ENCODE measurements at places on chromosomes 1 and 21.

DNA sequence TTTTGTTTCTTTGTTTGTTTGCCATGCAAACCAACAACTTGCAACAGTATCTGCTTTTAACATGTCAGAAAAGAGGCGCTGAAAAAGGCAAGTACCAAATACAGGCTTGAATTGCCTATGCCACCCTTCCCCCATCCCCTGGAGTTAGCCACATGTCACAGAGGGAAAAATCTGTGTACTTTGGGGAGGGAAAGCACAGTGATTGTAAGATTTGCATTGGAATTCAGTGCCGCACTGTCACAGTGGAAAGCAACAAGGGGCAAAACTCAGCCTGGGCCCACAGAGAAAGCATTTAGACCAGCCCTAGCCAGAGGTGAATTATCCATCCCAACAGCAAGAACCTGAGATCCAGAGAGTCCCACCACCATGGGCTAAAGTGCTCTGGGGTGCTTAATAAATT, 52.4 kb upstream of the ACADM start:
- DNase-seq = no peak

- no peak for DNase-seq
These were observed 79.2 kb downstream of the CD34 start for GRCh38 chr1:207831517-207832327.

- DNase-seq = no peak
These were observed 3.4 kb downstream of the GBP5 start for GRCh38 chr1:89269277-89269676.

DNA sequence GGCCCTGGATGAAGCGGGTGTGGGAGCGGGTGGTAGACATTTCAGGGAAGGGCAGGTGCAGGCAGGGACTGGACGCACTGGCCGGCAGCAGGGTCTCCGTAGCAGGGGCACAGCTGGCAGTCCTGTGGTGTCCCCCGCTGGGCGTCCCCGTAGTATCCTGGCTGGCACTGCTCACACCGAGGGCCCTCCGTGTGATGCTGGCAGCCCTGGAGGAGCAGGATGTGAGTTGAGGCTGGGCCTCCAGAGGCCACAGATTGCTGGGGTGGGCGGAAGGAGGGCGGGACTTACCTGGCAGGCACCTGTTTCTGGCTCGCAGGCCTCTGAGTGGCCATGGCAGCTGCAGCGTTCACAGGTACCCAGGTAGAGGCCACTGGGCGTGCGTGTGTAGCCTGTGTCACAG, 62.3 kb downstream of the LDLRAD2 start:
- no peak for DNase-seq

- no peak for DNase-seq
These were observed 145.9 kb downstream of the PGBD5 start for GRCh38 chr1:230280054-230280795.

DNA sequence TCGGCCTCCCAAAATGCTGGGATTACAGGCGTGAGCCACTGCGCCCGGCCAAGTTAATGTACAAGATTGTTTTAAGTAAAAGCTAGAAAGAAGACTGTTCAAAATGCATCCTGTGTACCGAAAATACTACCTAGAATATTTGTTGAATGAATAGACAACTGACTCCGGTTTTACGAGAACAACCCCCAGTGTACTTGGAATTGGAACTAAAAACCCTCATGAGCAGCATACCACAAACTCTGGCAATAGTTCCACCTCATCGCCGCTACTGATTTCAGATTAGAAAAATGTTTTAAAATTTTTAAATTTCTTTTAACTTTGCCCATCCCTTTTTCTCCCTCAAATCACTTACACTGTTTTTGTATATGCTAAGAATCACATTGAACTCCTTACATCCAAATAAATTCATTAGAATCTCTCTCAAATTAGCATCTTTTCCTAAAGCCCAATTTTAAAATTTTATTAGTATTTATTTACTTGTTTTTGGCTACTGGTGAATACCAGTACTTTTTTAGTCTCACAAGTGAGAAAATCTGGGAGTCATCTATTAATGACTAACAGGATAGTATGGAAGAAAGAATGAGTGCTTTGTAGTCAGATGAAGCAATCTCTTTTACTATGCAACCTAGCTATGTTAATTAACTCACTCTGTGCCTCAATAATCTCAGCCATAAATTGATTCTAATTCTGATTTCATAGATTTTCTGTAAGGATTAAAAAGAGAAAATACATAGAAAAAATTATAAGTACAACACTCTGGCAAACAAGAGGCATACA, 95.1 kb downstream of the GPATCH2 start:
- no peak for DNase-seq

GRCh38 chr1:100573960-100574359, 36.0 kb downstream of the GPR88 start:
- no peak for DNase-seq

- no peak for DNase-seq
These were observed 20.1 kb downstream of the KDM1A start for GRCh38 chr1:23039308-23039826.

- DNase-seq = no peak
These were observed 43.5 kb downstream of the FBXO2 start for GRCh38 chr1:11610629-11611180.

GRCh38 chr1:203906932-203907331, 45.5 kb downstream of the SNRPE start:
- no peak for DNase-seq

DNA sequence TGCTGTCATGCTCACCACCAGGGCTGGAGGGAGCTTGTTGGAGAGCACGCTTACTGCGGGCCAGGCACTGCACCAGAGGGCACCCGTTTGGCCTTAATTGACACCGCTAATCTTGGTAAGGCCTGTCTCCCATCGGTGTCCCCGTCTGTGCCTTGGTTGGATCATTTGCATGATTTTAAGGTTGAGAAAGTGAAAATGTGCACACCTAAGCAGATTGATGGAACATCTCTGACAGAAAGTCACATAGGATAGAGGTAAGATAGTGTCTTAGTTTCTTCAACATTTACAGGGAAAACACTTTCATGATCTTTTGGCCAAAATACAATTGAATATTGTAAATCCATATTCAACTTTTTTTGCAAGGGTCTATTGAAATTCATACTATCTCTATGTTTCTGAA, 255.5 kb downstream of the KCNJ6 start:
- no peak for DNase-seq

DNA sequence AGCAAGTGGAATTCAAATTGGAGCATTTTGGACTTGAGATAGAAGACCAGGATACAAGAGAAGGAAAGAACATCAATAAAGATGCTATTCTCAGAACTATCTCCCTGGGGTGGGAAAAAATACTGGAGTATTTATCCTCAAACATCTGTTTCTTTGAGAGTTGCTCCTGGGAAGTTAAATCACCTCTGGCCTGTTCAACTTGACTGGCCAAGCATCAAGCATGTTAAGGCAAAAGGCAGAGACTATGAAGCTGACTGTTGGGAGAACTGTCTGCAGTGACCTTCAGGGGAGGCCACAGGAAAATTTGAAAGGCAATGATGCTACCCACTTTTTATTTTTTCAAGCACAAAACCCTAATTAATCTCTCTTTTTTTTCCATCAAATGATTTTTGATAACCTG, 239.0 kb downstream of the NTNG1 start:
- no peak for DNase-seq

- no peak for DNase-seq
These were observed 218.1 kb downstream of the FMN2 start for GRCh38 chr1:240309769-240310168.

GRCh38 chr1:180299479-180300221, 69.6 kb downstream of the LHX4 start:
- no peak for DNase-seq

DNA sequence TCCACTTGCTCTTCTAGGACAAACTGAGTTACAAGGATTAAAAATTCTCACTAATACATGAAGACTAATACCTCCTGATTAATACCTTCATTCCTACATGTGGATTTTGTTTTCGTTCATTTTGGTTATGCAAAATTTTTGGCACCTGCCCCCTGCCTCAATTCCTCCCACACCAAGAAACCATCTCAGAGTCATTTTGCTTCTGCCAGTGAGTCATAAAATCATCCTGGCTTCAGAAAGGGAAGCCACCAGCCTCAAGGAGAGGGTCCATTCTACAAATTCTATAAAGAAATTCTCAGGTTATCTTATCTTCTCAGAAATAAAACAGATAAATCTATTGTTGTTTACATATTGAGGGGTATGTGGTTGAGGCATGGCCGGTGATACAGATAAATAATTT, 103.2 kb upstream of the COA6 start:
- no peak for DNase-seq

GRCh38 chr1:190322274-190322673, 155.4 kb downstream of the BRINP3 start:
- no peak for DNase-seq

- DNase-seq = no peak
These were observed 6.7 kb downstream of the ASH1L start for GRCh38 chr1:155555915-155556314.

DNA sequence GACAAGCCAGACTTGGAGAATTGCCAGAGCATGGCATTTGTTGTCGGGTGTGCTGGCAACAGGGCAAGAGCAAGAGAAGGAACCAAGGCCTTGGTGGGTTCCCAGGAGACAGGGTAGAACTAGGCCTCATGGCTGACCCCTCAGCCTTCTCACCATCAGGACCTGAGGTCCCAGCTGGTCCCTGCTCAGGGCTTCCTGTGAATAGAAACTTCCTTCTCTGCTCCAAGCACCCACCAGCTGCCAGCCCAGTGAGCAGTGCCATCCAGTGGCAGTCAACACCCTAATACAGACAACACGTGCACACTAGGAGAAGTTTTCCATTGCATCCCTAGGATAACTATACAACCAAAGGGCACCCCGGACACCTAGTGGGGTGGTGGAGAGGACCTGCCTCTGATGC, 22.8 kb downstream of the S100A6 start:
- no peak for DNase-seq

GRCh38 chr1:18511149-18511873, 30.6 kb downstream of the KLHDC7A start:
- no peak for DNase-seq

GRCh38 chr1:233040494-233040893, 90.1 kb downstream of the NTPCR start:
- DNase-seq = no peak

GRCh38 chr1:9630331-9631111, 21.0 kb upstream of the PIK3CD start:
- DNase-seq = no peak

DNA sequence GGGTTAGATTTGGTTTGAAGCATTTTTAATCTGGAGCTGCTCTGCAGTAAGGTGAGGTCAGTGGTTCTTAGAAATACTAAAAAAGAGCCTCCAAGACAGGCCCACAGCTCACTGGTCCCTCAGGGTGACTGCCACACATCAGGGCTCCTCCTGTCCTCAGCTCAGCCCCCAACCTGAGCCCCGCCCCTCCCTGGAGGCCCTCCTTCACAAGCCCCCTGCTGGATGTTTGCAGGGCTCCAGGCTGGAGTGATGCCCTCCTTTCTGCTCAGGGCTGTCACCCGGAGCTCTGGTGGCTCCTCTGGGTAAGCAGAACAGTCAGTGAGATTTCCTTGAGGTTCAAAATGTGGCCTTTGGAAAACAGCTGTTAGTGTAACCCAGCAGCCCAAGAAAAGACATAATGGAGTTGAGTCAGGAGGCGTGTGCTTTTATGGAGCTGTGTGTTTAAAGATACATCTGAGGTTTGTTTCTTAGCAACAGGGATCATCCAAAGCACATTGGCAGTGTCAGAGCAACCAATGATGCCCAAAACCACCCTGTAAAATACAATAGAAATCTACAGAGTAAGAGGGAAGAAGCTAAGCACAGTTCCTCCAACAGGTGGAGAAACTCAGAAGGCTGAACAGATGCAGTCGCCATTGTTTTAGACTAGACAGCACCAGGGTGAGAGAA, 21.4 kb downstream of the STUM start:
- peak; percentile 96 for DNase-seq

DNA sequence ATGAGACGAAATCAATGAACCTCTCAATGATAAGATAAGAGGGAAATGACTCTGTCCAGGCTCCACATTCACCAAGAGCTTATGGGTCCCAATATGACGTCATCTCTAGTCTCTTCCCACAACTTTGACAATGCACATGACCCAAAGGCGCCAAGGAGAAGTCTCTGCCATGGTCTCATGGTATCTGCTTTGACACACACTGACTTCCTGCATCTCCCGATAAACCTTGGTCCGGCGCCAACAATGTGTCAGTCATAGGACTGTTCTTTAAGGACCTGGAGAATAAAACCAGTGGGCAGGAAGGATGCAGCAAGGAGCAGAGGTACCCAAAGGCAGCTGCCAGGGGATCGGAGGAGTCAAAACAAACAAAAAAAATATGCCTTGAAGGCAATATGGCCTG, 46.9 kb upstream of the TMEM51 start:
- DNase-seq = no peak

DNA sequence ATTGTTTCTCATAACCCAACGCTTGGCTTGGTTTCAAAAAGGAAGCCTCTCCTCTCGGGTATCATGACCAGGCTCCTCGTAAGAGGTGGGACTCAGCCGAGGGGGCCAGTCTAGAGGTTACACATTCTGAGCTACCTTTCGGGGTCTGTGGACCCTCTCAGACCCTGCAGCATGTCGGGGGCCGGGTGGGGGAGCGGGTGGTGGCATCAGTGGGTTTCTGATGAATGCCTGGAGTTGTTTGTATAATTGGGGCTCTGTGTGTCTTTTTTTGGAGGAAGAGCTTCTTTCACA, 229.3 kb downstream of the CAMTA1 start:
- no peak for DNase-seq

GRCh38 chr21:45611296-45611695, 32.2 kb upstream of the PCBP3 start:
- DNase-seq = peak; percentile 20

DNA sequence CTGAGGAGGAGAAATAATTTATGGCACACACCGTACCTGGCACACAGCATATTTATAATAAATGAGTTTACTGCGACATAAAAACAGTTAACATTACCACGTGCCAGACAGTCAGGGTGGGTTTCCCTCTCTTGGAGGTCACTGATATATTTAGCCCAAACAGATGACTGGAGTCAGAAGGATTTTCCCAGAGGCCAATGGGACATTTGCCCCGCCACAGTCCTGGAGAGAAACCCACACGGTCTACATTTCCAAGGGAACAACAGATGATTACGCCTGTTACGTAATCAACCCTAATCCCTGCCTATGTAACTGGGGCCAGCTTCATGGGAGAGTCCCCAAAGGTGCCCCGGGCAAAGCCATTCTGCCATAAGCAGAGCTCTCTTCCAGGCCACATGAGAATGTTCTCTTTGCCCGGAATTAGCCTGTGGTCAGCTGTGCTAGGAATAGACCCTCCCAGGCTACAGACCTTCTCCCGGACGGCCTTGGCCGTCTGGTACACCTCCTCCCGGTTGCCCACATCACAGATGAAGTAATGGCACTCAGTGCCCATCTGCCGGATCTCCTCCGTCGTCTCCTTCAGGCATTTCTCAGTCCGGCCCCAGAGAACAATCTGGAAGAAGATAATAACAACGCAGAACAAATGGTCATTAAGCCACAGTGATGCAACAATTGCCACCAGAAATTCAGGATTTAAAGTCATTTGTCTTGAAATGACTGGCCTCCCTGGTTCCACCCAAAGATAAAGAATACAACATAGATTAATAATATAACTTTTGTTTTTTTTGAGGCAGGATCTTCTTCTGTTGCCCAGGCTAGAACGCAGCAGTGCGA, 37.7 kb downstream of the DHRS3 start:
- no peak for DNase-seq

All from endodermal cell (in vitro differentiated cells).